ENCODE measurements at places on chromosomes 5 and 9. TPM values are rescaled to one million over a fixed set of nuclear protein-coding genes. Genes with fewer than 3 reads are reported as not detected.

The GRAMD2B gene
- 78.2 TPM for total RNA-seq

- no peak overlapping the region for H3K4me3 ChIP-seq
- no peaks in the 10 kb centered on the region for H3K27me3 ChIP-seq
- DNase-seq: no peak
- H3K36me3 ChIP-seq: no peaks in the 10 kb centered on the region
- peaks cover 4% of the 10 kb centered on the region for H3K4me1 ChIP-seq
- no peak overlapping the region for H3K27ac ChIP-seq
These were observed 13.2 kb upstream of the NR4A3 start for GRCh38 chr9:99808454-99808853.

DNA sequence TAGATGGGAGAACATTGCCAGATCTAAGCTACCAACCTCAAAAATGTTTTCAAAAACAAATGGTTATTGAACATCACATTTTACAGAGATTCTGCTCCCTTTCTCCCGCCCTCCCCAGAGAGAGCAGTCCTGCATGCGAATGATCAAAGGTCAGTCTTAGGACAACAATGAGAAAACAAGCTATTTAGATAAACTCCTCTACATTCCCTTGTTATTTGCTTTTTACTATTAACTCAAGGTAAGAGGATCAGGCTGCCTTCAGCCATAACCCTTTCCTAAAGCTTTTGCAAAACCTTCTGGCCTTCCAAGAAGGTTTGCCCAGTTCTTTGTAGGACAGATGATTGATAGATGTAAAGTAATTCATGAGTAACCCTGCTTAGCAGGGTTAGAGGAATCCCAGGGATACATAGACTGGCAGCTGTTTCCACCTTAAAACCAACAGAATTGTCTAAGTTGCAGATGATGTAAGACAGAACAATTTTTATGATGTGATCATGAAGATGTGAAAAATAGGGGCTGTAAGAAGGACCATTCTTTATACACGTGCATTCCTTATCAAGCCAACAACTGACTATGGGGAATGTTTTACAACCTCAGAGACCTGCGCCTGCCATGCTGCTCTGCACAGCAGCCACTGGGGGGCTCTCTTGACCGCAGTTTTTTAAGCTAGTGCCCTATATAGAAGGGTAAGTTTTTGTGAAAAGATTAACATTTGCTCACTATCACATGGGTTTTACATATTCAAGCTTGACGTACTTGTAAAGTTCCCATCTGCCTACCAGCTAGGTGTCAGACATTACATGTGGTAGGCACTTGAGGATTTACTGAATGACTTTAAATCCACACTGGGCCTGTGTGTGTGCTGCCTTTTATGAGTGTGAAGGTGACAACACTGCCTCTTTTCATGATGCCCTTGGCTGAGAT lies 2.3 kb upstream of the ZNF782 start:
- H3K4me3 ChIP-seq: no peak overlapping the region
- H3K27ac ChIP-seq: no peak overlapping the region
- peaks cover 4% of the 10 kb centered on the region for H3K27me3 ChIP-seq
- no peak for DNase-seq
- H3K36me3 ChIP-seq: no peaks in the 10 kb centered on the region

GRCh38 chr9:36136894-36137391 lies 410 bp downstream of the GLIPR2 start:
- peak overlapping the region; percentile 90 for H3K4me3 ChIP-seq
- H3K36me3 ChIP-seq: no peaks in the 10 kb centered on the region
- H3K27ac ChIP-seq: peak overlapping the region; percentile 69
- no peaks in the 10 kb centered on the region for H3K27me3 ChIP-seq
- H3K4me1 ChIP-seq: peaks cover 32% of the 10 kb centered on the region

Data from osteocyte (in vitro differentiated cells).